Skin of body (tissue), 3 donors: ENCODE measurements at places on chromosomes 4 and X. TPM values are rescaled to one million over a fixed set of nuclear protein-coding genes. Genes with fewer than 3 reads are reported as not detected.

IL21 gene
- not detected for total RNA-seq

PPARGC1A gene
- 10.6 TPM for total RNA-seq

TMPRSS11A gene
- total RNA-seq: 0.10 TPM

PCDH11X gene
- total RNA-seq: 4.1 TPM

GLRB gene
- 2.4 TPM for total RNA-seq

GPR119 gene
- total RNA-seq: not detected

SRPX2 gene
- total RNA-seq: 11.2 TPM

DCAF12L1 gene
- total RNA-seq: 0.89 TPM

MAGEB17 gene
- not detected for total RNA-seq

MAGEC3 gene
- not detected for total RNA-seq

UGT2B7 gene
- total RNA-seq: not detected

CENPU gene
- total RNA-seq: 16.8 TPM

HSD17B13 gene
- 0.20 TPM for total RNA-seq
